ENCODE measurements at places on chromosomes 11 and 22.

DNA sequence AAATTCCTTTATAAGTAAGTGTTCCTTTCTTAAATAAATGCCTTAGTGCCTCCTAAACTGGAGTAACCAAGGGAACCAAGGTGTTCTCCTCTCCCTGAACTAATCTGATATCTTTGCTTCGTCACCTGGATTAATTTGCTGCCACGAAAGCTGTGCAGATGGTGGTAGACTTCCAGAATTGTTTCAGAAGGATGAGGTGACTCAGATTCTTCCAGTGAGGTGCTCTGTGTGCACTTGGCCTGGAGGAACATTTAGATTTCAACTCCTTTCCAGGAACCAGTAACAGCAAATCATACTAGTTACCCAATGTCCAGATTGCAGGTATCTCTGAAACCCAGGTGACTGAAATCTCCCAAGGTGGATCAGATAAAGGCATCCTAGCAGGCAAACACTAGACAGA lies 181.9 kb downstream of the FAT3 start:
- DNase-seq = no peak

GRCh38 chr22:25651332-25652085 lies 87.0 kb downstream of the GRK3 start:
- DNase-seq = peak; percentile 40

DNA sequence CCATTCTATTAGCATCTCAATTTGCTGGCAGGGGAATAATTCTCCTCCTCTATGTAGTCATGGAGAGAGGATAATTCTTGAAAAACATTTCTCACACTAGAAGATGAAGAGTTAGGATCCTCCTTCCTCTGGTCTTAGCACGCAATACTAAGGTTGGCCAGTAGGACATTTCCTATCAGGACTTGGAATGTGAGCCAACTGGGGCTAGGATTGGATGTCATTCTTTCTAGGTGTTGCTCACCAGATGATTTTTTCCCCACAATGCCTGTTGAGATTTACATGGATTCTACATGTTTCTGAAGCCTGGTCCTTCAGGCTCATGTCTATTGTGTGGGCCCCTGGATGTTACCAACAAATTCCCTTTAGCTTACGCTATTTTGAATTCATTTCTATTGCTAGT lies 28.0 kb downstream of the SLN start:
- peak; percentile 25 for DNase-seq

GRCh38 chr11:109145287-109145686 lies 276.7 kb upstream of the C11orf87 start:
- no peak for DNase-seq

GRCh38 chr22:25404556-25404927 lies 159.9 kb upstream of the GRK3 start:
- no peak for DNase-seq

GRCh38 chr22:20016734-20017621 lies at the start of gene ARVCF:
ARVCF (minus strand) TSS chr22:20016823; CDS start chr22:19990794, 26,029 bp downstream.
- DNase-seq = peak; percentile 88

GRCh38 chr11:90216611-90217010 lies 6.2 kb downstream of the CHORDC1 start:
- DNase-seq = no peak

GRCh38 chr11:72058416-72059034 lies 21.8 kb downstream of the NUMA1 start:
- no peak for DNase-seq

DNA sequence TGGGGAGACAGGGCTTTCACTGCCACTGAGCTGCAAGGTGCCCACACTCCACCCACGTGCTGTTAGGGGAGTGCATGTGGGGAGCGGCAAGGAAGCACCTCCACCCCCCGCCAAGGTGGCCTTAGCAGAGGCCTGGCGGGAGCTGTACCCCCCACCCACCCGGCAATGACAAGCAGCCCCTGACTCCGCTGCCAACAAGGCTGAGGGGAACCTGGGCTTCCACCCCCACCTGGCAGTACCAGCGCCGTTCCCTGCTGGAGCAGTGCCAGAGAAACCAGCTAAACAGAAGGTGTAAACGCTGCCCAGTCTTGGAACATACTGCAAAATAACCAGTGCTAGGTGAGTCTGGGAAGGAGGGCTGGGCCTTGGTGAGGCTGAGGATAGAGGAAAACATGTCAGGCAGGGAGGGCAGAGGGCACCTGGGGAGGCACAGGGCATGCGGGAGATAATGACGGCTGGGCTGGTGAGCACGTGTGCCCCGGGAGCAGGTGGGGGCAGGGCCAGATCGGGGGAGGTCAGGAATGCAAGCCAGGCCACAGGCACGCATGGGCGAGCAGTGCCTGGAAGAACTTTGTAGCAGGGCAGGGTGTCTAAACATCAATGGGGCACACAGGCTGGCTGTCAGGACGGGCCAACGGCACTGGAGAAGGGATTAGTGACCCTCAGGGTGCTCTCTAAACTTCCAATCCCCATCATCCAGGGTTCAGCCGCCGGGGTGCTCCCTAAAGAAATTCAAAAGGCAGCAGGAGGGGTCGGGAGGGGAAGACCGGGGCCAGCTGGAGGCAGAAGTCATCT lies 6.6 kb downstream of the CERK start:
- DNase-seq = no peak

GRCh38 chr11:91243630-91244029 lies 981.0 kb upstream of the FAT3 start:
- no peak for DNase-seq

- DNase-seq = peak; percentile 21
Measured at GRCh38 chr22:17842386-17842785, 68.1 kb upstream of the BID start.

GRCh38 chr22:36435516-36436415 lies 45.7 kb downstream of the TXN2 start:
- no peak for DNase-seq

GRCh38 chr11:61656347-61657077 lies 23.7 kb upstream of the DAGLA start:
- no peak for DNase-seq

- DNase-seq = no peak
Measured at GRCh38 chr11:120717042-120717441, 205.5 kb downstream of the GRIK4 start.

DNA sequence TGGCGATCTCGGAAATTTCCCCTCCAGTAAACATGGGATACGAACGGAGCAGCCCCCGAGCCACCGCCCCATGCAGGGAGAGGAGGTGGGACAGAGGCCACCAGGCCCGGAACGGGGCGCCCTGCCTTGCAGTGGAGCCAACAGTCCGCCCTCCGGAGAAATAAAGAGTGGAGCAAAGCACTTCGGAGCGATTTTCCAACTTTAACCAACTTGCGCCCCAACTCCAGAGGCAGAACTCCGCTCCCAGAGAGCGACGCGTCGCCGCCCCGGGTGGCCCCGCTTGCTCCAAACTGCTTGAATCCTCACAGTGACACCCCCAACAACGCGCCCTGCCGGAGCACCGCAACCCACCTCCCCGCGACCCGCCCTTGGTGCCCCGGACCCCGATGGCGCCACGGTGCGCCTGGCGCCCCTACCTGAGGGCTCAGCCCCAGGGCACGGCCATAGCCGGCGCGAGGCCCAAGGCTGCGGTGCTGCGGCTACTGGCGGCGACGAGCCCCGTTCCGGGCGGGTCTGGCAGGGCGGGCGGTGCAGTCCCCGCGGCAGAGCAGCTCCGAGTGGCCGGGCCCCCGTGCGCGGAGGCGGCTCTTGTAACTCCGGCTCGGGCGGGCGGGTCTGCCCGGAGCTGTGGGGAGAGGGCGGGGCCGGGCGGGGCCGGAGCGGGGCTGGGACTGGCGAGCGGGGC lies at the start of gene AHNAK:
Gene AHNAK, minus strand, starts transcription at position 563 of the 685 bp plus-strand sequence. CDS start 10,708 bp downstream, outside the sequence.
- DNase-seq = peak; percentile 82

- DNase-seq = no peak
Measured at GRCh38 chr22:27585141-27585540, 216.4 kb downstream of the MN1 start.

DNA sequence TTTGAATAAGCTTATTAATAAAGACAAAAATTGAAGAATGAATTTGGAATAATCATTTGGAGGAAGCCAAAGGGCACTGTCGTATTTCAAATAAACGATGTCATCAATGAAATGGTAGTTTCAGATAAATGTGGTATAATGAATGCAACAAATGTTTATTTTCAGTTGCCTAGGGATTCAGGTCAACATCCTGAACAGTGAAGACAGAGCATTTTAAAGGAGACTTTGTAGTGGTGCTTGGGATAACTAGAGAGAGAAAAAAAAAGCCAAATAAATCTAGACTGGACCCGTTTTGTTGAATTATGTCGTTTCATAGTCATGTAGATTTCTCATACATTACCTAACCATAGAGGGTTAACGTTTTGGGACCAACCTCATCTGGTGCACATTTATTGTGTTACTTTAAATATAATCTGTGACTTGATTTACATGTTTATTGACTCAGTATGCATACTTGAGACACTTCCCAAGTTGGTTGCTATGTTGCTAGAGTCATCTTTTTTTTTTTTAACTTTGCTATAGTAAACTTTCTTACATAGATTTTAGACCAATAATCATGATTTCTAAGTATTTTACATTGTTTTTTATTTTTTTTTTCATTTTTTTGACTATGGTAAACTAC lies 111.1 kb downstream of the NCAM1 start:
- DNase-seq = no peak

DNA sequence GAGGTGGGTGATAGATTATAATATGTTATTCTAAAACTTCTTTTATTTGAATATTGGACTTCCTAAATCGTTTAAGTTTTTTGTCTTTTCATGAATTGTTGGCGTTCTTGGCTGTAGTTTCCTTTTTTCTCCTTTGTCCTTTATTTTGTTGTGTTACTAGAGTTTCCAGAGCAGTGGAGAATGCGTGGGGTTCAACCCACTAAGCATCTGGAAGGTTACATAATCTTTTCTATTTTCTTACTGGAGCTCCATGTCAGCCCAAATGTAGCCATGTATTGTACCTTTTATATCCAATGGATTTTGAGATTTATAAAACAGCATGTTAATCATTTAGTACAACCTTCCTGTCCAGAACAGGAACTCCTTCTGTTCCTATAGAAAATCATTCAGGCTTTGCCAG lies 63.2 kb downstream of the PPP6R3 start:
- no peak for DNase-seq

DNA sequence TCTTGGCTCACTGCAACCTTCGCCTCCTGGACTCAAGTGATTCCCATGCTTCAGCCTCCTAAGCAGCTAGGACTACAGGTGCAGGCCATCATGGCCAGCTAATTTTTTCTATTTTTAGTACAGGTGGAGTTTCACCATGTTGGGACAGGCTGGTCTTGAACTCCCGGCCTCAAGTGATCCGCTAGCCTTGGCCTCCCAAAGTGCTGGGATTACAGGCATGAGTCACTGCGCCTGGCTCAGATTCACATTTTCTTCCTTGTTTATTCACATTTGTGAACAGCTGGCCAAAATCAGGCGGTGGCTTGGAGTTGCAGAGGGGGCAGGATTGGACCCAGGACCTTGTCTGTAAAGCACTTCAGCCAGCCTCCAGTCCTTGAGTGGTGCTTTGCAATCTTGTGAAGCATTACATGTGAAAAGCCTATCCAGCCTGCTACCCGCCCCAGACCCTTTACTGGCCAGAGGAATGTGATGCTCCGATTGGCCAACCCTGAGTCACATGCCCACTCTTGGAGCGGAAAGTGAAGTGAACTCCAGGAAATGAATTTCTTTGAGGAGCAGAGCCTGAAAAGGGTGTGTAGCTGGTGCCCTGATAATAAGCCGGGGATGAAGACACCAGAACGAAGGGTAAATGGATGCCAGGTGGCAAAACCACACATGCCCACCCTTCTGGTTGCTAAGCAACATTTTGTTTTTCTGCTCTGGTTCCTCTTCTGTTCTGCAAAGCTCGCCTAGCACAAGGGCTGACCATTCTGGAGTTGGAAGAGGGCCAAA lies 62.6 kb upstream of the PTPRJ start:
- DNase-seq = peak; percentile 59

DNA sequence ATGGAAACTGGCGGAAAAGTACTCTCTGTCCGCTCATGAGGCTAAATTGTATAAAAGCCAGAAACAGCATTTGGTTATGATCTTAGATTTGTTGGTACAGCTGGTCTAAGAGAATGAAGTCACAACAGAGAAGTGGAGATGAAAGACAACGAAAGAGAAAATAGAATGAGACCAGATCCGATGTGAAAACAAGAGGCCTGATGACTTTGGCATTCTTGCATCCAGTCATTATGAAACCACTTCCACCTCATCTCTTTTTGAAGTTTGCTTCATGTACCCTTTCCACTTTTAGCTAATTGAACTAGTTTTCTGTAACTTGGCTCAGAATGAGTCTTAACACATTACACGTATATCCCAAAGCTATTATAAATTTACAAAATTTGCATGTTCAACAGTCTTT lies 1431.7 kb downstream of the LRRC4C start:
- DNase-seq = no peak

- no peak for DNase-seq
Measured at GRCh38 chr11:134537296-134537695, 125.3 kb upstream of the B3GAT1 start.

DNA sequence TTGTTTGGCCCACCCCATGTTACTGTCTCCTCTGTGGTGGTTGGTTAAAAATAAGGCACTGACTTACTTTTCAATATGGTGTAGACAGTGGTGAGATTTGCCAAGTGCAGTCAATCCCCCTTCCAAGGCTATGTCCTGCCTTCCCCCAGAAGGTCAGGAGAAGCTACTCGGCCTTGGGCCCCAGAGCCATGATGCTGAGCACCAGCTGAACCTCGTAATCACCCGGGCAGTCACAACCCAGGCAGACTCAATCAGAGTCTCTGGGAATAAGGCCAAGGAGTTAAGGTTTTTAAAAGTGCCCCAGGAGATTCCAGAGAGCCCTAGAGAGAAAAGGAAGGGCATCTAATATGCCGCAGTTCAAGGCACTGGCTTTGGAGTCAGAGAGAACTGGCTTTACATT lies 23.8 kb downstream of the MYO18B start:
- DNase-seq = no peak

DNA sequence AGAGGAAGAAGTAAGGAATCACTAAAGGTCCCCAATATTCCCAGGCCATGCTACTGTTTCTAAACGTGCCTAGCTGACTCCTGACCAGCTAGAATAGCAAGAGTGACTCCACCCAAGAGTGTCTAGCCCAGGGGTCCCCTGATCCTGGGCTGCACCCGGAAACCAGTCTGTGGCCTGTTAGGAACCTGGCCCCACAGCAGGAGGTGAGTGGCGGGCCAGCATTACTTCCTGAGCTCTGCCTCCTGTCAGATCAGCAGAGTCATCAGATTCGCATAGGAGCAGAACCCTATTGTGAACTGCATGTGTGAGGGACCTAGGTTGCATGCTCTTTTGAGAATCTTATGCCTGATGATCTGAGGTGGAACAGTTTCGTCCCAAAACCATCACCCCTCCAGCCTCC lies 2.0 kb downstream of the MMP20 start:
- DNase-seq = no peak

- DNase-seq = peak; percentile 42
Measured at GRCh38 chr22:35910003-35910769, 118.4 kb downstream of the RBFOX2 start.

- no peak for DNase-seq
Measured at GRCh38 chr11:133897331-133897650, 52.0 kb upstream of the SPATA19 start.
